ENCODE measurements at places on chromosomes 6 and 20.

DNA sequence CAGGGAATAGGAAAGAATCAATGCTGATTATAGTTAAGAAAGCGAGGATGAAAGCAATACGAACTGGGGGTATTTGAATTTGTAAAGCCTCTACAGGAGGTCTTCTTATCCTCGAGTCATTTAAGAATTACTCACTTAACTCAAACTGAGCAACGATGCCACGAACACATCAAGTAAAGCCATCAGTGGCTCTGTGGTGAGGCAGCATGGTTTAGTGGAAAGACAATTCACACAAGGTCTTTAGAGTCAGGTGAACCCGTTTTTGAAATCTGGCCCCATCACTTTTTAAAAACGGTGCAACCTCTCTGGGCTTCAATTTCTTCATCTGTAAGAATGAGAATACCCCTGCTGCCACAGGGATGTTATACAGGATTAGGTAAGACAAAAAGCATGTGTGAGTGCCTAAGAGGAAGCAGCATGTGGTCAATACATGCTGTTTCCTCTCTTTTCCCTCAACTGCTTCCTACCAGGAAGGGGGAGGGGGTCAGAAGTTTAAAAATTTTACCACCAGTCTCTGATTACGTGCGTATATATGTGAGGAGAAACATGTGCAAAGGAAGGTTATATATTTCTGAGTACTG lies 162.0 kb downstream of the BTBD9 start:
- DNase-seq = no peak

DNA sequence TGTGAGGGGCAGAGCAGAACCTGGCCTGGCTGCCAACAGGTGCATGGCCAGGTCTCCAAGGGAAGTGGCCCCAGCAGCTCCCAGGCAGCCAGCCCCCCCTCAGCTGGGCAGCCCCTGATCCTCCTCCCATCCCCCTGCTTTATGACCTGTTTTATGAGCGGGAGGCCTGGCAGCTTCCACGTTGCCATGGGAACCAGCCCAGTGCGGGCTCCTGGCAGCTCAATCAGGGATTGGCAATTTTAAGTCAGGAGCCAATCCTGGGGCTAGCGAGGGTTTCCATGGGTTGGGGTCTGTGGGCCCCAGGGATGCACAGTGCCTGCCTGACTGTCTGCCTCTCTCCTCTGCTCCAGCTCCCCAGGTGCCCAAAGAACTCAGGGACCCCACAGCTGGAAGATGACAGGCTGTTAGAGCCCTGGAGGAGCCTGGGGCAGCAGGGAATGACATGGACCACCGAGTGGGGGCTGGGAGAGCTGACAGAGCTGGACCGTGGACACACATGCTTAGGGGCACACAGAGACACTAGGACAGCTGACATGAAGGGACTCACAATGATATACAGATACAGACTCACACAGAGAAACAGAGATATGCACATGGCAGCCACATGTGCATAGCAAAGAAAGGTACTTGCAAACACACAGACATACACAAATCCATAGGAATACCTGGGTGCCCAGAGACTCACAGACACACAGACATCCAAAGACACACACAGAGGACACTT lies 56.5 kb upstream of the SIRPA start:
- DNase-seq = no peak

GRCh38 chr20:53061192-53062108 lies 89.3 kb downstream of the TSHZ2 start:
- DNase-seq = no peak

- no peak for DNase-seq
Observed at GRCh38 chr6:6346427-6347023, 26.1 kb upstream of the F13A1 start.

DNA sequence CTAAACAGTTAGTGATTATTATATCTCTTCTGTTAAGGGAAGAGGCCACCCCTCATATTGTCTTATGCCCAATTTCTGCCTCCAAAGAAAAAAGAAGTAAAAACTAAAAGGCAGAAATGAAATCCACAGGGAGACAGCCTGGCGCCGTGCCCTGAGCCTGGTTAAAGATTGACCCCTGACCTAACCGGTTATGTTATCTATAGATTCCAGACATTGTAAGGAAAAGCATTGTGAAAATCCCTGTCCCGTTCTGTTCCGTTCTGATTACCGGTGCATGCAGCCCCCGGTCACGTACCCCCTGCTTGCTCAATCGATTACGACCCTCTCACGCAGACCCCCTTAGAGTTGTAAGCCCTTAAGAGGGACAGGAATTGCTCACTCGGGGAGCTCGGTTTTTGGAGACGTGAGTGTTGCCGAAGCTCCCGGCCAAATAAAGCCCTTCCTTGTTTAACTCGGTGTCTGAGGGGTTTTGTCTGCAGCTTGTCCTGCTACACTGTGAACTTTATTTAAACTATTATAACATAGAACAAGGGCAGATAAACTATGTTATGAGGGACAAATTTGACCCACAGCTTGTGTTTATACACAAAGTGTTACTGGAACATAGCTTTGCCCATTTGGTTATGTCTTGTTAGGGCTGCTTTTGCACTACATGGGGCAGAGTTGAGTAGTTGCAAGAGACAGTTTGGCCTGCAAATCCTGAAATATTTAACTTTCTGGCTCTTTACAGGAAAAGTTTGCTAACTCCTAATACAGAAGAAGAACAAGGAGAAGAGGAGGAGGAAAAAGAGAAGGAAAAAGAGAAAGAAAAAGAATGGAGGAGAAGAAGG lies 49.6 kb downstream of the CD24 start:
- no peak for DNase-seq

DNA sequence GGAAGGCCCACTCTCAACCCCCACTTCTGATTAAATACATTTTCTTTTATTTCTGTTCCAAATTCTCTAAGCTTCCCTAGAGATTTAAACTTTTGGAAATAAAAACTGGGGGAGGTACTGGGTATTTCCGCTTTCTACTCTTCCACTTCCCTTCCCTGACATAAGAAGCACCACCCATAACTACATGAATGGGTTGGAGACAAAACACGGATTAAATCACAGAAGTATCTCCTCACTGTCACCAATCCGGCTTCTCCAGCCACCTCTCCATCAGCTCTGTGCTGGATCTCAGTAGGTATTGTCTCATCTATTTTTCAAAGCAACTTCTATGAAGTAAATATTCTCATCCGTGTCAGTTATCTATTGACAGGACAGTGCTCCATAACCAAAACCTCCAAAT lies 150.7 kb downstream of the TSHZ2 start:
- DNase-seq = no peak

GRCh38 chr6:22926790-22927354 lies 357.5 kb downstream of the HDGFL1 start:
- no peak for DNase-seq

GRCh38 chr6:169340395-169340794 lies 86.7 kb upstream of the THBS2 start:
- DNase-seq = peak; percentile 44

DNA sequence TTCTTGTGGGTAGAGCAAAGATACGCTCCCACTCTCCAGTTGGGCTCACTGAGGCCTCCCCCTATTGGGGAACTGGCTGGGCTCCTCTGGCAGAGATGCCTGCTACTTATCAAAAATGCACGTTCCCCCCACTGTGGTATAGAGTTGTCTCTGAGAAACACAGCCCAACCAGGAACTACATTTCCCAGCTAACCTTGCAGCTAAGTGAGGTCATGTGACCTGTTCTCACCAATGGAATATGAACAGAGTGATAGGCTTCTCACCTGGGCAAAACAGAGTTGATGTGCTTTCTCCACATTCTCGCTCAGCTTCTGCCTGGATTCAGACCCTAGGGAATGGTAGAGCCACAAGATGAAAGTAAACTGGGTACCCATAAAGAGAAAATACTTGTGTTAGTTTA lies 49.1 kb upstream of the PTPRT start:
- no peak for DNase-seq

DNA sequence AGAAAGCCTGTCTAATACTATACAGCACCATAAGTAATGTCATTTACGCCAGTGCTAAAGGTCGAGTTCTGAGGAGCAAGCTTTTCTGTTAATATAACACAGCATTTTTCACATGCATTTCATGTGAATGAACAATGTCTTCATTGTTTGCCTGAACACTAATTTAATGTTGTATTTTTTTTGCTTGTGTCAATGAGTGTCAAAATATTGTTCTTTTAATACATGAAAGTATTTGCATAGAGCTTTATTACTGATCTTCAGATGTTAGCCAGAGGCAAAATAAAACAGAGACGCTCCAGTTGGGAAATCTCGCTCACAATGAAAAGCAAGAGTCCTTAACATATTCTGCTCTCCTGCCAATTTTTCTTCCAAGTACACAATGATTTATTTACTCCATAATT lies 151.8 kb downstream of the FOXC1 start:
- no peak for DNase-seq

GRCh38 chr6:85468326-85468725 lies 18.4 kb downstream of the NT5E start:
- peak; percentile 25 for DNase-seq

DNA sequence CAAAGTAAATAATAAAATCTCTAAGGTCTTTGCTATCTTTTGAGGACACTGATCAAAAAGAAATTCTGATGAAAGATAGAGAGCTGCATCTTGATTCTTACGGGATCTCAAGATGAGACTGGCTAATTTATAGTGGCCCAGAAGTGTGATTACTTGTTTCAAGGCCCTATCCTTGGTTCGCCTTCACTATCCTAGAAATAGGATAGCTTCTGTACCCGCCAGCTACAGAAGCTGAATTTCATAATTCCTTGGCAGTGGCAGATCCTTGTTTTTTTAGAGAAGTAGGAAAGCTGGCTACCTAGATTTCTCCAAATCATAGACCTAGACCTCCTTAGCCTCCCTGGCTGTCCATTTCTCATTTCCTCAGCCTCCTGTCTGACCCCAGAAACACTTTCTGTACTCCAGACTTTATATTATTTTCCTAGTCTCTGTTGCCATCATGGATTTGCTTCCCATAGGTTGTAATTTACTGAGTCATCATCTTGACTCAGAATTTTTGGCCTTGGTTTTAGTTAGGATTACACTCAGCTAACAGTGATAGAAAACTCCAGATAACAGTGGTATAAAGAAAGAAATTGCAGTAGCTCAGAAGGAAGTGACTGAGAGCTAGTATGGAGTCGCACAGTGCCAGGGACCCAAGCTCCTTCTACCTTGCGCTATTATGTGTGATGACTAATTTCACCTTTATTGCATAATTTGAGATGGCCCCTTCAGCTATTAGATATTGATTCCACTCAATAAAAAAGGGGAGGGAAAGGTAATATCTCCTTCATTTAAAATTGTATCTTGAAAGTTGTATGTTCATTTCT lies 27.7 kb downstream of the PHF3 start:
- peak; percentile 64 for DNase-seq

DNA sequence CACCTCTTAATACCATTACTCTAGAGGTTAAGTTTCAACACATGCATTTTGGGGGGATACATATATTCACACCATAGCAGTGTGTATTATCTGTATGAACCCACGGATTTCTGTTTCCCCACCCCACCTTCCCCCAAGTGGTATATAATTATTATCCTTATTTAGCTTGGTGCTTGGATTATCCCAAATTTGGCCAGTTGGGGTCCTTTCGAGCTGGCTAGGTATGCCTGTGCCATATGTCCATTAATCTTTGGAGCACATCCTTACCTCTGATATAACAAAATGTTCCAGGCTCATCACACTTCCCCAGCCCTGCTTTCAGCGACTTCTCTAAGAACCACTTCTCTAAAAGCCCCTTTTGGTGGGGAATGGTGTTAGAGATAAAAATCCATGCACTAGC lies 118.7 kb upstream of the MLIP start:
- no peak for DNase-seq

DNA sequence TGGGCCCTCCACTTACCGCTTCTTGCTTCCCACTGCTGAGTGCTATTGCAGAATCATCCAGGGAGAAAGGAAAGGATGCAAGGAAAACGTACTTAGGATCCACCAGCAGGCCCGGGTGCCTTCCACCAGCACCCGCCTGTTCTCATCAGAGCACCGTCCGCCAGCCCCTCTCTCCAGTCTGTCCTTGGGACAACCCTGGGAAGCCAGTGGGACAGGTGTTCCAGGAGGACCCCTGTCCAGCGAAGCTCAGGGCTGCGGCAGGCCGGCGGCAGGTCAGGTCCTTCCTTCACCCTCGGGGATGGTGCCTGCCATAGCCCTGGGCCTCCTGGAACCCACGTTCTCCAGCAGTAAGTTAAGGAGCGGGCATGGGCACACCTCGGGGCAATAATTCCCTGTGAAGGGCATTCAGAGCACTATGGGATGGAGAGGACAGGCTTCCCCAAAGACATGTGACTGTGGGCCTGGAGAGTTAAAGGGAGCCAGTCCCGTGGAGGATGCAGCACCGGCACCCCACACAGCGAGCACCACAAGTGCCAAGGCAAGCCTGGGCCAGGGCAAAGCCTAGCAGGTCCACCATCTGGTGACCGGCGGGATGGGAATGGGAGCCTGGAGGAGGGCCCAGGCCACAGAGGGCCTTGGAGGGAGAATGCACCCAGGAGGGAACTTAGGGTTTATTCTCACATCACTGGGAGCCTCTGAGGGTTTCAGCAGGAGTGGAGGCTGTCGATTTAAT lies 396.7 kb downstream of the TAF4 start:
- no peak for DNase-seq

GRCh38 chr6:166343150-166343487 lies 774 bp upstream of the SFT2D1 start:
- no peak for DNase-seq

- no peak for DNase-seq
Observed at GRCh38 chr6:14981960-14982359, 263.9 kb upstream of the JARID2 start.

GRCh38 chr6:140921366-140922226 lies 1211.1 kb upstream of the GJE1 start:
- peak; percentile 59 for DNase-seq

- no peak for DNase-seq
Observed at GRCh38 chr6:44388887-44389286, 1.4 kb downstream of the CDC5L start.

DNA sequence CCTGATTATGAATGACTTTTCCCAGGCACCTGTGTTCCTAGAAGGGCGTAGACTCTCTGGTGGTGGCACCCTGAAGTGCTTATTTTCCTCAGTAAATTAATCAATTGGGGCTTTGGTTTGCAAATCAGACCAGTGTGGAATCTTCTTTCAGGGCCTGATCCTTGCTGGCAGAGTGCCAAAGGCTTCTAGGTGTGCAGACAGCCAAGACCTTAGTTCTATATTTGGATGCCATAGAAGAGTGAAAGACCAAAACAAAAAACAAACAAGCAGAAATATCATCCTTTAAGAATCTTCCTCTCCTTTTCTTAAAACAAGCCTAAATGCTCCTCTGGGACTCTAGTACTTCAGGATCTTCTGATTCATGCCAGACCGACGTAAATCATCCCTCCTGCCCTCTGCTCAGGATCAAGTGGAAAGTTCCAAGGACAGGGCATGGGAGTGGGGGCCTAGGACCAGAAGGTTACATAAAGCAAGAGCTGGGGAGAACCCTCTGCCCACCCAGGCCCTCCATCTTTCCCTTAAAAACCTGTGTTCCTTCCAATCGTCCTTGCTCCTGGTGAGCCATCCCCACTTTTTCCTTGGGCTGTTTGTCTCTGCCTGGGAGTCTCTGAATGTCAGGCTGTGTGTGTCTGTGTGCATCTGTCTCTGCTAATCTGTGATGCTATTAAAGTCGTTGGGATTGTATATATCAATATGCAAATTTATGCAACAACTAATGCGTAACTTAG lies 70.5 kb upstream of the MYLIP start:
- DNase-seq = no peak
